HT1080 (cell line): ENCODE measurements at places on chromosomes 6 and 20. TPM values are rescaled to one million over a fixed set of nuclear protein-coding genes. Genes with fewer than 3 reads are reported as not detected.
A peak's percentile ranks its signal among the peaks of the same experiment; 100 is the strongest.

GRCh38 chr6:11113038-11113437 is 1.5 kb upstream of the ERVFRD-1 start:
- DNase-seq, result no peak

GRCh38 chr6:126067073-126067472 is 80.7 kb downstream of the TRMT11 start:
- DNase-seq, result no peak

GRCh38 chr20:5810800-5811422 is 60.7 kb downstream of the SHLD1 start:
- DNase-seq, result no peak

GRCh38 chr20:60152792-60153191 is 194.6 kb downstream of the CDH26 start:
- no peak for DNase-seq

- peak; percentile 15 for DNase-seq
Observed at GRCh38 chr6:163661272-163661671, 246.8 kb downstream of the QKI start.

GRCh38 chr20:24450624-24451376 is 18.6 kb upstream of the SYNDIG1 start:
- no peak for DNase-seq

DNA sequence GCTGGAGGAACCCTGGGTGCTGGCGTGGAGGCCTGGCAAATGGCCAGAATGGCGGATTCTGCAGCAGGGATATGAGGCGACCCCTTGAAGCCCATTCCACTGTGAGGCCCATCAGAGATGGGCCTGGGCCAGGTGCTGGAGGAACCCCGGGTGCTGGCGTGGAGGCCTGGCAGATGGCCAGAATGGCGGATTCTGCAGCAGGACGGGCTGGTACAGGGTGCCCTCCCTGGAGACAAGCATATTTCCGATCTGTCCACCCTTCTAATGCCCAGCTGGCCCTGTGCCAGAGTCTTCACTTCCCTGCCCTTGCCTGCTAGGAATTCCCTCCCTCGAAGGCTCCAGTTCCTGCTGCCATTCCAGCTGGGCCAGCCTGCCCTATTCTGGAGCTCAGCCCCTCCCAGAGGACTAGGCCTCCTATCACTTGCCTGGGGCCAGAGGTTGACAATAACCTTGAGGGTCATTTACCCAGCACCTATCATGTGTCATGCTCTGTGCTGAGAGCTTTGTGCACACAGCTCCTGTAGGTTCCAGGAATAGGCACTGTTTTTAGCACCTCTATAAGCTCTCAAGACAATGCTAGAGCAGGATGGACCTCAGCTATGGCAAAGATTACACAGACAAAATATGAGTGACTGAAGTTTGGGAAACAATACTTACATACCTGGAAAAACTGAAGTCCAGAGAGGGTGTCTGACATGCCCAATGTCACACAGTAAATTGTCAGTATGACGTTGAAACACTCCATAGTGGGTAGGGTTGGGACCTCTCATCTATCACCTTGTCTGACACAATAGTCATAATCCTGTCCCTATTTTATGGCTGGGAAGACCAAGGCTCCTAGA is 21.4 kb downstream of the SUN5 start:
- no peak for DNase-seq

DNA sequence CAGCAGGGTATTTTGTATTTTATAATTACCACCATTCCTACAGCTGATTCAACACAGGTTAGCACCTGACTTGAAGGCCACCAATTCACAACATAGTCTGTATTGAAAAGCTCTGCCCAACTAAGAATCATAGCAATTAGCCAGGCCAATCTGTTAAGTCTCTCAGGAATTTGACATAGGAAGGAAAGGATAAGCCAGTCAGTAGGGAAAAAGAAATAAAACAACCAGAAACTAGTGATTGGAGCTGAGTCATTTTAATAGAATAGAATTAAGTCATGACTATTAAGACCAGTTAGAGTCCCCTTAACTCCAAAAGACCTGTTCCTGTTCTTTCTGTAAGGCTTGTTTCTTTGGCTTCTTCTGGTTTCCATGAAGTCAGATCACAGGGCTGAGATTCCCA is 8.1 kb downstream of the RANBP9 start:
- DNase-seq, result no peak

DNA sequence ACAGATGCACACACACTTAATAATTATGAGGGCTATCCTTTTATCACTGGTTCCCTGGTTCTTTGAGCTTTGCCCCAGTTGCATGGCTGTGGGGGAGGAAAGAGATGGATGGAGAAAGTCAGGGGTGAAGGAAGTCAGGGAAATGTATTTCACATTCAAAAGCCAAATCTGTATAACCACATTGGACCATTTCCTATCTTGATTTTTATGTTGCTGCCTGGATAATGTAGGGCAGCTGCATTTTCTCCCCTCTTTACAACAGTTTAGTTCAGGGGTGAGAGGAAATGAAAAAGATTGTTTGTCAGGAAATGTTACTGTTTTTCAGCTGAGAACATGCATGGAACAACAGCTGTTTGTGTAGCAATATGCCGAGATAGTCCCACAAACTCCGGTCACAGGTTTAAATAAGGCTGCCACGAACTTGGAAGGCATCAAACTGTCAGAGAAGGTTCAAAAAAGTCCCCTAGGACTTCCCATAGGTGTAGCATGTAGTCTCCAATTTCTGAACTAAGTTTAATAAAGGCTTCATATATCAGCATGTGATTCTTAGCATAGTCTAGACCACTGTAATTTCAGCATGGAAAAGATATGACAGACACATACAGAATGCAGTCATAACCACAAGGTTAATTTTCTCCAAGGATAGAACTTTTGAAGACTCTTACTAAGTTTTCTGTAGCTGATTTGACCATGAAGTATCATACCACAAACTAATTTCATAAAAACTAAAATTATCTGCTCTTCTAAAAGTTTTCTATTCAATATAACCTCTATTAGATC is 82.1 kb upstream of the COL21A1 start:
- DNase-seq, result peak; percentile 21

- no peak for DNase-seq
Observed at GRCh38 chr20:47097691-47098622, 203.3 kb downstream of the EYA2 start.

GRCh38 chr20:61746147-61746646 is 319.5 kb downstream of the TAF4 start:
- DNase-seq, result no peak

DNA sequence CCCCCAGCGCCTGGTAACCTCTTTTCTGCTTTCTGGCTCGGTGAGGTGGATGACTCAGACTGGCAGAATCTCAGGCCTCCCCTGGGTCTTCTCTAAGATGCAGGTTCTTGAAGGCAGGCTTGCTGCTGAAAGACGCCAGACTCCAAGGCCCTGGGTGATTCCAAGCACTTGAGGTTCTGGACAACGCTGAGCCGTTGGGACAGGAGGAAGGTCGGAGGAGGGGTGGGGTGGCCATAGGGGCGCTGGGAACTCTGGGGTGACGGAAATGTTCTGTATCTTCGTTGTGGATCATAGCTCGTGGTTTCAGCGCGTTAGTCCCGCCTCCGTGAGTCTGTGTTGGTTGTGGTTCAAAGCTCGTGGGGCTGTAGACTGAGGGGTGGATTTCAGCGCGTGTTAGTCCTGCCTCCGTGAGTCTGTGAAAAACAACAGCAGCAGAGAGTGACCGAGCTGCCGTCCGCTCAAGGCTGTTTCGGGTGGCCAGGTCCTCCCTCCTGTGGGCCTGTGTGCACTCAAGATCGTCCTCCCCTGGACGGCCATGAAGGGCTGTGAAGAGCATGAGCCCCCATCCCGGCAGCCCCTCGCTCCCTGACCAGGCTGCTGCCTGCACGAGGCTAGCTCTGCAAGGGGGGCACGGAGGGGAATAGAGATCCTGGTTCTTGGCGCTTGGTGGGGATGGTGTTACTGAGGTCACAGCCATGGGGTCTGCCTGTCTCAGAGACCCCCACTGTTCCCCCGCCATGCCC is 7.7 kb downstream of the NTSR1 start:
- peak; percentile 17 for DNase-seq

DNA sequence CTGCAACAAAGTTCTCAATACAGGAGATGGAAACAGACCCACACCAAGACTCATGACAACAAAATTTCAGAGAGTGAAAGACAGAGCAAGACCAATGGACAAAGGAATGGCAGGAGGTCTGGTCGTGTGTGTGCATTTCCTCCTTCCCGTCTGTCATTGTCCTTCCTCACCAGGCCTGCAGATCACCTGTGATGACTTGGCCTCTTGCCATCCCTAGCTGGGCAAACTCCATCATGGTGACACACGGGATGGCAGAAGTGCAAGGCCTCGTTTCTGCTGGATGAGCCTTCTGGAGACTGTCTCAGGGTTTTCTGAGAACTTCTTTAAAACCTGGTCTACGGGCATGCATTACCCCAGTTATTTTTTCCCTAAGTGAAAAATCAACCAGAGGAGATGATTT is 49.2 kb downstream of the RPP21 start:
- DNase-seq, result no peak

GRCh38 chr20:45303586-45304463 is 2.8 kb upstream of the RBPJL start:
- peak; percentile 64 for DNase-seq

GRCh38 chr20:13432126-13432525 is 206.6 kb downstream of the TASP1 start:
- no peak for DNase-seq

DNA sequence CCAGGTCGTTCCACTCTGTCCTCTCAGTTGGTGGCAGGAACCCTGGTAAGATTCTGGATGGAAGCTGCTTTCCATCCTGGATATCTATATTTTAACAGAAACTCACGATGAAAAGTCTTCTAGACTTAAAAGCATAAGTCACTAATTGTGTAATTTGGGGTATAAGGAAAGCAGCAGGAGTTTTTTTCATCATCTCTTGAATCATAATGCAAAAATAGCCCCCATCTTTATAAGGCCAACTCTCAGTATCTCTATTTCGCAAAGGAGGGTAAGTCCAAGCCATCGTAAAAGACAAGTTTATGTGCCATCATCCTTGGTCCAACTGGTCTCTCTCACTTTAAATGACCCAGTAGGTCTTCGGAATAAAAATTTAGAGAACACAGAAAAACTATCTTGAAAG is 95.1 kb downstream of the FAM50B start:
- DNase-seq, result no peak

DNA sequence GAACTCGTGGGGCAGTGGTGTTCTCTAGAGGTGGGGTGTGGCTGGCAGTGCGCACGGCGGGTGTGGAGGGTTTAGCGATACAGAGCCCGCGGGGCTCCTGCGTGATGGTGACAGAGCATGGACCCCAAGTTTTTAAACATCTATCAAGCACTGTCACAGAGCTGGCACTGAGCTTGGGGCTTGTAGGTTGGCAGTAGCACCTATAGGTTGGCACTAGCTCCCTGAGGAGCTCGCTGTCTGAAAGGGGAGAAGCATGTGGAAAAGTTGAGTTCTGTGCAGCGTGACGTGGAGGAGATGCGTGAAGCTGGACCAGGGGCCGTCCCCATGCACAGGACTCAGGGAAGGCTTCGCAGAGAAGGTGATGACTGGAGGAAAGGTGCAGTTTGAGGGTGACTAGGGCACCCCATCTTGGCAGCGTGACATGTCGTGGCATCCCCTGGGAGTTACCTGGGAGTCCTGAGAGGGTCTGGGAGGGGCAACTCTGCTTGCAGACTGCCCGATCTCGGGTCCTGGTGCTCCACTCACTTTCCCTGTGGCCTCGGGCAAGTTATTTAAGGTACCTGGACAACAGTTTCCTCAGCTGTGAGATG is 122.0 kb downstream of the CDH4 start:
- no peak for DNase-seq

GRCh38 chr6:109009236-109009961 is 85.2 kb downstream of the SESN1 start:
- DNase-seq, result peak; percentile 85

- DNase-seq, result no peak
Observed at GRCh38 chr6:115000736-115001135, 657.9 kb upstream of the HS3ST5 start.

DNA sequence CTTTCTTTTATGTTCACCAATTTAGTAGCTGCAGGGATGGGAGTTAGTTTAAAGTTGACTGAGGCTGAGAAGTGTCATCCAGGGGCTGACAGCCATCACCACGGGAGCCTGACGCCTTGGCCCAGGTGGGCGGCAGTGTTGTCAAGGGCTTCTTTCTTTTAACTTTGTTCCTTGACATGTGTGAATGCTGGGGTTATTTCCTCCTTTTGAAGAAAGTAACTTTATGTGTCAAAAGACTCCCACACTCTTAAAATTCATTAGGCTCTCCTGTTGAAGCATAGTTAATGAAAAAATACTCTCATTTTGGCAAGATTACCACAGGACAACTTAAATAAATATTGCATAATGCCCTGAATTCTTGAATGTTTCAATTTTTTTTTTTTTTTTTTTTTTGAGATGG is 50.0 kb downstream of the SASH1 start:
- DNase-seq, result no peak

GRCh38 chr6:26158076-26158580 is 70.9 kb downstream of the HFE start:
- no peak for DNase-seq

The PGC gene
- total RNA-seq, result not detected in 2 replicates

The TBXT gene
- total RNA-seq, result not detected in 2 replicates

The GHRH gene
- total RNA-seq, result not detected in 2 replicates

The GINS1 gene
- total RNA-seq, result 27.9 and 36.1 TPM in 2 replicates

The EYS gene
- total RNA-seq, result 0.20 and 0.87 TPM in 2 replicates

The FOXQ1 gene
- total RNA-seq, result not detected in 2 replicates

The LY86 gene
- total RNA-seq, result not detected in 2 replicates

The ENPP5 gene
- total RNA-seq, result not detected in 2 replicates

The KCNG1 gene
- 56.9 and 65.0 TPM in 2 replicates for total RNA-seq

The FAM110A gene
- total RNA-seq, result 5.8 and 6.4 TPM in 2 replicates

The KIF13A gene
- 23.8 and 26.1 TPM in 2 replicates for total RNA-seq

The HDGFL1 gene
- not detected in 2 replicates for total RNA-seq

The SEL1L2 gene
- total RNA-seq, result not detected in 2 replicates

The HLA-DRB5 gene
- not detected in 2 replicates for total RNA-seq
